ENCODE measurements at places on chromosomes 12 and 14. TPM values are rescaled to one million over a fixed set of nuclear protein-coding genes. Genes with fewer than 3 reads are reported as not detected.
A peak's percentile ranks its signal among the peaks of the same experiment; 100 is the strongest.

DNA sequence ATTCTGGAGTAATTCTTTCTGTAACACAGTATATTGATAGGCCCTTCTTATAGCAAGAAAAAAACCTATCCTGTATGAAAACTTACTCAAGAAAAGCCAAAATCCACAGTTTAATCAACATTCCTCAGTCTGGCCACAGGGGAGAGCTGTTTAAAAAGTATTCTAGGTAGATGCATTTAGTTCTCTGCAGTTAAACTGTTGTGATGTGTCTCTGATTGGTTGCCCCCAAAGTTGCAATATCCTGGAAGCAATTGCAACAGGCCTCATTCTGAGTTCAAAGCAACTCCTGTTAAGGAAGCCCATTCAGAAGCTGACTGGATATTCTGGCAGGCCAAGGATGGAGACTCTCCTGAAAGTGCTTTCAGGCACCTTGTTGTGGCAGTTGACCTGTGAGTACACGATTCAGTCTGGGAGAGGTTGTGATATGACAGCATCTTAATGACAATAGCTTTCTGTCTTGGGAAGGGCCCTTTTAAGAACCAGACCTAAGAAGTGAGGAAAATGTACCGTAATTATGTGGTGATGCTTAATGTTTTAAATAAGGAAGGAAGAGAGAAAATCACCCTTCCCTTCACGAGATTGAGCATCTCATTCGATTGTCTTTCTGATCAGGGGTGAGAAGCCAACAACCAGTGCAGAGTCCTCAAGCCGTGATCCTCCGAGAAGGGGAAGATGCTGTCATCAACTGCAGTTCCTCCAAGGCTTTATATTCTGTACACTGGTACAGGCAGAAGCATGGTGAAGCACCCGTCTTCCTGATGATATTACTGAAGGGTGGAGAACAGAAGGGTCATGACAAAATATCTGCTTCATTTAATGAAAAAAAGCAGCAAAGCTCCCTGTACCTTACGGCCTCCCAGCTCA is 420.7 kb downstream of the DAD1 start:
- DNase-seq, result no peak

DNA sequence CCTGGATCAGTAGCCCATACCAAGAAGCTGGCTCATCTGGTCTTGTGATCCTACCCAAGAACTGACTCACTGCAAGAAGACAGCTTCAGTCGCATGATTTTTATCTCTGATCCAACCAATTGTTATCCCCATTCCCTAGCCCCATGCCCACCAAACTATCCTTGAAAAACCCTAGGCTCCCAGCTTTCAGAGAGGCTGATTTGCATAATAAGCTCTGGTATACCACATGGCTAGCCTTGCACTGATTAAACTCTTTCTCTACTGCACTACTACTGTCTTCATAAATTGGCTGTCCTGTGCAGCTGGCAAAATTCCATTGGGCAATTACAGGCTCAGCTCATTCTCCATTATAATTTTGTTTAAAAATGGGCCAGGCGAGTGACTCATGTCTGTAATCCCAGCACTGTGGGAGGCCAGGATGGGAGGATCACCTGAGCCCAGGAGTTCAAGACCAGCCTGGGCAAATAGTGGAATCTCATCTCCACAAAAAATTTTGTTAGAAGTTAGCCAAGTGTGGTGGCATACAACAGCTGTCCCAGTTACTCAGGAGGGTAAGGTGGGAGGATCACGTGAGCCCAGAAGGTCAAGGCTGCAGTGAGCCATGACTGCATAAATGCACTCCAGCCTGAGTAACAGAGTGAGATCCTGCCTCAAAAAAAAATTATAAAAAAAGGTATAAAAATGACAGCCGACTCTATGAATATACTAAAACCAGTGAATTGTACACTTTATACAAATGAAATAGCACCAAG is 76.7 kb upstream of the EIF5 start:
- no peak for DNase-seq

DNA sequence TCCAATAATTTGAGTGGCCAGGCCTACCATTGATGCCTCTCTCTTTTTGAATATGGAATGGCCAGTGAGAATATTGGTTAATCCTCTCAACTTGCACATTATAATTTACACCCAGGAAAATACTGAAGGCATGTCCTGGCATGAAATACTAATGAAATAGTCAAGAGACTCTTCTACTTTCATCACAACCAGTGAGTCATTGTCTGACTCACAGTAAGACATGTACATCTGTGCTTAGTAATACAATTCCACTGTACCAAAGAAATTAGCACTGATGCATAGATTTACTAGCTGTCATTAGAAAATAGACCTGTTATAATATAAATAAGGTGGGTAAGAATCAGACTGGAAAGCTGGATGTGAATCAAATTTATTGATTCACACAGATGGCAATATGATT is 31.6 kb downstream of the KCNC2 start:
- no peak for DNase-seq

GRCh38 chr12:41604830-41605229 is 416.7 kb downstream of the PDZRN4 start:
- no peak for DNase-seq

DNA sequence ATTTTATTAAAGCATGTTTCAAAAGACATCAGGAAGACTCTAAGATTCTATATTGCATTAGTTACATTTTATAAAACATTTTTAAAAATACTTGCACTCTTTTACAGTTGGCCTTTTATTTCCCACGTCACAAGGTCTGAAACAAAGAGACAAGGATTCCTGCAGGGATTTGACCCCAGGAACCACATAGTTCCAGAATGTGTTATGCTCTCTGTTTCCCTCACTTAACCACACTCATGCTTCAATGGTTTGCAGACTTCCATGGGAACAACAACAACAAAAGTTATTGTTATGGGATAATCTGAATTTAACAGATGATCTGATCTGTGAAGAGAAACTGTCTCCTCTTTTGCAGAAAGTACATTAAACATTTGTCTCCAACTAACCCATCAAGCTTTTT is 104.3 kb upstream of the PPFIA2 start:
- no peak for DNase-seq

DNA sequence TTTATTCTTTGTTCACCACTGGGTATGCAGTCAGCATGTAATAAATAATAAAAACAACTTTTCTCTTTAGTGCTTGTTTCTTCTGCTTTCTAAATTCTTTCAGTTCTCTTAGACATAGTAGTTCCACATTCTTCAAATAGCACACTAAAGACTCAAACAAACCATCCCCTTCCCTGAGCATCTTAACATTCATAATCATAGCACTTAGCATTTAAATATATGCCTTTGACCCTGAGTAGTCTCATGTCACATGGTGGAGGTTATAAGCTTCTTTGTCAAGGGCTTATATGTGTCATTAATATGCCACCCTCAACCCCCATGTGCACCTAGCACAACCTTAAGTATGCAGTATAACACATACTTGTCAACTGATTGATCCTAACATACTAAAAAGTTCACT is 212.7 kb downstream of the PHLDA1 start:
- DNase-seq, result no peak

GRCh38 chr12:94872971-94873733 is 130.3 kb downstream of the NDUFA12 start:
- DNase-seq, result no peak

GRCh38 chr12:118827047-118827446 is 154.3 kb upstream of the SRRM4 start:
- DNase-seq, result no peak

- peak; percentile 9 for DNase-seq
Measured at GRCh38 chr12:130026608-130027176, 122.9 kb upstream of the TMEM132D start.

DNA sequence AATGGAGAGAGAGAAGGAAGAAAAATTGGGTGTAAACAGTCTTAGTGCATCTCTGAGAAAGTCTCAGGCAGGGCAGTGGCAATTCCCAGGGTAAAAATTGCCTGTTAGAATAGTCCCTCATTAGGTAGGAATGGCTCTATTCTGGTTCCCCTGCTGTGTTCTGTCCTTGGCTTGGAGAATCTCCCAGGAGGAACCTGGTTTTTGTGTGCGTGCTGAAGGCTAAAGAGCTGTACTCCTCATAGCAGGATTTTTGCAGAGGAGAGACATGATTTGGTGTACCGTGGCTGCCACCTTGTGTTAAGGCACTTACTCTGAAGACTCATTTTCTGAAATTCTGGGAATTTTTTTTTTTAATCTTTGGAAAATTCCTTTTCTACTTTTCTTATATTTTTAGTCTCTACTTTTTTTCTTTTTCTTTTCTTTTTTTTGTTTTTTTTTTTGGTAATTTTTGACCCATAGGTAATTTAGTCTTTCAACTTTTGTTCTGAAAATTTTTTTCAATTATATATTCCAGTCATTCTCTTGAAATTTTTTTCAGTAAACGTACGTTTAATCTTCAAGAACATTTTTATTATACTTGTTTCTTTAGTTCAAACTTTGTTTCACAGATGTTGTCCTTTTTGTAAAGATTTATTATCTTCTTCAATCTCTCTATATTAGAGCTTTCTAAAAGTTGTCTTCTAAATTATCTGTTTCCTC is 63.8 kb downstream of the FBXO33 start:
- DNase-seq, result no peak

GRCh38 chr14:22861651-22862050 is 9.9 kb upstream of the LRP10 start:
- no peak for DNase-seq

- DNase-seq, result no peak
Measured at GRCh38 chr12:110233212-110233903, 47.7 kb upstream of the ATP2A2 start.

GRCh38 chr12:117447665-117448366 is 86.4 kb upstream of the NOS1 start:
- DNase-seq, result no peak

C12orf50 gene
- 0.17 TPM for total RNA-seq

LRRC43 gene
- not detected for total RNA-seq

NOS1 gene
- total RNA-seq, result not detected

CLMN gene
- total RNA-seq, result 0.27 TPM

Measured in CD4-positive, alpha-beta T cell (primary cell).